BE2C (cell line): ENCODE measurements at places on chromosomes 5 and 9.
A peak's percentile ranks its signal among the peaks of the same experiment; 100 is the strongest.

- DNase-seq = no peak
Measured at GRCh38 chr9:137270929-137271695, 6.4 kb upstream of the TOR4A start.

GRCh38 chr9:14926941-14927624, 16.9 kb upstream of the FREM1 start:
- DNase-seq = peak; percentile 20

- no peak for DNase-seq
Measured at GRCh38 chr9:95078511-95078910, 239.0 kb downstream of the FANCC start.

GRCh38 chr9:126626127-126626925, 12.6 kb downstream of the LMX1B start:
- DNase-seq = no peak

DNA sequence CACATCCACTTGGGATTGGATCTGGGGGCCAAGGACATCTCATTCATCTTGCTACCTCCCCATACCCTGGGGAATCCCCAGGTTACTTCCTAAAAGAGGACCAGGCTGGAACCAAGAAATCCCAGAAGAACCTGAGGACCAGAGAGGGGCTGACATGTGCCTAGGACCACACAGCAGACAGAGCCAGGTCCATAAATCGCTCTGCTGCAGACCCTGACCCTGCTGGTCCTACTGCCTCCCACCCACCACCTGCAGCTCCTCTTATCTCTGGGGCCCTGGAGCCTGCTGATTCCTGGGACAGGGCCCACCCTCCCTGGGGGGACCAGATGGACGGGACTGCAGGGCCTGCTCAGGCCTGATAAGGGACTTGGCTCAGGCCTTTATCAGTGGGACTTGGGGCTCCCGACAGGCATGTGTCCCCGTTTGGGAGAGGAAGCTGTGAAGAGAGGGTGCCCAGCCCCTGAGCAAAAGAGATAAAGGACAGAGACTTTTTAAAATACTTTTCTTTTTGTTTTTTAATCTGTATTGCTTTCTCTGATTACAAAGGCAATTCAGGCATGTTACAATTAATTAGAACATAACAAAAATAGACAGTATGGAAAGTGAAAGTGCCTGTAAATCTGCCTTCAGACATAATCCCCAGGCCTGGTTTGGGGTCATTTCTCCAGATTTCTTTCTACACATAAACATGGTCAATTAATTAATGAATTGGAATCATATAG, 101.3 kb upstream of the LARP1 start:
- peak; percentile 93 for DNase-seq

DNA sequence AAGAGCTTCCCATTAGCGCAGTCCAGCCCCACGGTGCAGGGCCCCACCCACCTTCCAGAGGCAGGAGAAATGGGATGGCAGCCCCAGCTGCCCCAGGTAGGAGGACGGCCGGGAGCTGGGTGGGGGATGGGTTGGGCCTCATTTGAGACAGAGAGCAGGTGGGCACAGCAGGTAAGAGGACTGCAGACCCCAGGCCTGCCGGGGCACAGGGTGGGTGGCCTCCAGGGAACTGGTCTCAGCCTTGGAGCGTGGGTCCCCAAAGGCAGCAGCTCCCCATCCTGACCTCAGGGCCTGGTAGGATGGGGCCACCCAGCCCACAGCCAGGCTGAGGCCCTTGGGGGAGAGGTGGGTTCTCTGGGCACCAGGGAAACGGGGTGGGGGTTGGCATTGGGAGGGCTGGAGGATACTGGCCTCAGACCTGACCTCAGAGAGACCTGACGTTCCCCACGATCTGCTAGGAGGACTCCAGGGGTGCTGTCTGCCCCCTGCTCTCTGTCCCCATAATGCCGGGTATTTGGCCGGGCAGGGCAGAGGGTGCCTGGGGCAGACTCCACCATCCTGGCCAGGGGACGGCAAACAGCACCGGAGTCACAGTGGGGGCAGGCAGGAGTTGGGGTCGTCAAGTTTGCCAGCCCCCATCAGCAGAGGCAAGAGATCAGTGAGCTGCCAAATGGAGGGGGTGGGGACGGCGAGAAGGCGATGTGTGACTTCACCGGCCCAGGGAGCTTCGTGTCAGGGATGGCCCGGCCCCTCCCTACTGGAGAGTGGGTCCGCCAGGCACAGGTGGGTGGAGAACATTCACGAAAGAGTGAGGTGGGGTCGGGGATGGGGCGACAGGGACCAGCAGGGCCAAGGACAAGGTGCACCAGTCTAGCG, 6.8 kb upstream of the QRFP start:
- no peak for DNase-seq
